ENCODE measurements at places on chromosomes 5 and 9. TPM values are rescaled to one million over a fixed set of nuclear protein-coding genes. Genes with fewer than 3 reads are reported as not detected.

ARL10 gene
- total RNA-seq, result 9.4 TPM

TMEM267 gene
- 13.0 TPM for total RNA-seq

PSAT1 gene
- 31.3 TPM for total RNA-seq

IL5 gene
- not detected for total RNA-seq

MATR3 gene
- 241 TPM for total RNA-seq

TMC1 gene
- under 0.01 TPM for total RNA-seq

F12 gene
- total RNA-seq, result not detected

SHISAL2B gene
- not detected for total RNA-seq

PHYHD1 gene
- total RNA-seq, result 5.9 TPM

PCDHA1 gene
- not detected for total RNA-seq

SLC1A1 gene
- 117 TPM for total RNA-seq

RXRA gene
- total RNA-seq, result 14.8 TPM

PCSK1 gene
- 2.3 TPM for total RNA-seq

AK3 gene
- total RNA-seq, result 41.4 TPM

GABRA1 gene
- not detected for total RNA-seq

SLC34A3 gene
- not detected for total RNA-seq

NAIF1 gene
- 11.8 TPM for total RNA-seq

AGXT2 gene
- not detected for total RNA-seq

ADAMTS19 gene
- total RNA-seq, result under 0.01 TPM

C1QTNF2 gene
- total RNA-seq, result 0.28 TPM

FOXI1 gene
- under 0.01 TPM for total RNA-seq

C9 gene
- total RNA-seq, result 0.28 TPM

RGP1 gene
- 10.9 TPM for total RNA-seq

PLEKHG4B gene
- 0.38 TPM for total RNA-seq

Data from regular cardiac myocyte (primary cell).